Pericardium fibroblast (primary cell): ENCODE measurements at places on chromosomes 3 and 15. TPM values are rescaled to one million over a fixed set of nuclear protein-coding genes. Genes with fewer than 3 reads are reported as not detected.

IMPG2 gene
- total RNA-seq, result under 0.01 and 0.17 TPM in 2 replicates

GP5 gene
- under 0.01 TPM in 1 of 2 replicates, not detected in the other for total RNA-seq

PEAK1 gene
- total RNA-seq, result 44.0 and 55.2 TPM in 2 replicates

LMCD1 gene
- 166 and 360 TPM in 2 replicates for total RNA-seq

FBXW12 gene
- not detected in 2 replicates for total RNA-seq

KBTBD13 gene
- not detected in 2 replicates for total RNA-seq

GUCA1C gene
- total RNA-seq, result not detected in 2 replicates

HRG gene
- total RNA-seq, result not detected in 2 replicates

CPEB1 gene
- total RNA-seq, result 3.3 and 4.2 TPM in 2 replicates

ACAP2 gene
- total RNA-seq, result 29.4 and 33.4 TPM in 2 replicates

SCN5A gene
- 0.35 and 0.51 TPM in 2 replicates for total RNA-seq

CHRD gene
- 1.5 and 5.1 TPM in 2 replicates for total RNA-seq

MESP1 gene
- total RNA-seq, result 0.23 and 0.26 TPM in 2 replicates

SEC22C gene
- 42.5 and 52.7 TPM in 2 replicates for total RNA-seq

AZI2 gene
- total RNA-seq, result 58.9 and 133 TPM in 2 replicates

C2CD4A gene
- 0.12 TPM in 1 of 2 replicates, not detected in the other for total RNA-seq

EOMES gene
- total RNA-seq, result 0.09 and 0.35 TPM in 2 replicates

TEX55 gene
- not detected in 2 replicates for total RNA-seq

RBM5 gene
- total RNA-seq, result 67.0 and 69.3 TPM in 2 replicates

ADAMTS17 gene
- total RNA-seq, result 1.5 and 2.1 TPM in 2 replicates

TXNRD3 gene
- total RNA-seq, result 9.0 and 10.6 TPM in 2 replicates

COLQ gene
- total RNA-seq, result 0.09 and 0.23 TPM in 2 replicates

PCNP gene
- total RNA-seq, result 36.4 and 48.8 TPM in 2 replicates

C3orf80 gene
- not detected in 2 replicates for total RNA-seq

GOLGA8Q gene
- not detected in 2 replicates for total RNA-seq

ZNF385D gene
- total RNA-seq, result 0.60 and 0.70 TPM in 2 replicates

VIPR1 gene
- total RNA-seq, result 0.09 and 0.35 TPM in 2 replicates

ARGFX gene
- total RNA-seq, result not detected in 2 replicates

PIERCE2 gene
- 1.2 and 2.6 TPM in 2 replicates for total RNA-seq

PSTPIP1 gene
- 0.23 and 0.85 TPM in 2 replicates for total RNA-seq

GPX1 gene
- 288 and 296 TPM in 2 replicates for total RNA-seq

MRAS gene
- 16.9 and 30.6 TPM in 2 replicates for total RNA-seq

ANKRD63 gene
- total RNA-seq, result not detected in 2 replicates

KLF15 gene
- 28.6 and 40.0 TPM in 2 replicates for total RNA-seq

IQCF5 gene
- not detected in 2 replicates for total RNA-seq

CCR1 gene
- not detected in 2 replicates for total RNA-seq

IGDCC3 gene
- total RNA-seq, result 0.26 TPM in 1 of 2 replicates, not detected in the other

ARHGEF26 gene
- 4.9 and 7.4 TPM in 2 replicates for total RNA-seq

PHLDB2 gene
- total RNA-seq, result 49.6 and 51.0 TPM in 2 replicates

LINGO1 gene
- 0.09 and 3.0 TPM in 2 replicates for total RNA-seq

OR5AC2 gene
- total RNA-seq, result not detected in 2 replicates

ACP3 gene
- 2.3 and 3.3 TPM in 2 replicates for total RNA-seq

SERINC4 gene
- total RNA-seq, result not detected in 2 replicates

FOXL2NB gene
- total RNA-seq, result not detected in 2 replicates

SPINK8 gene
- total RNA-seq, result not detected in 2 replicates

SLC12A8 gene
- total RNA-seq, result 28.5 and 35.6 TPM in 2 replicates

ZPLD1 gene
- not detected in 2 replicates for total RNA-seq

COL7A1 gene
- 11.7 and 14.5 TPM in 2 replicates for total RNA-seq

SLC38A3 gene
- total RNA-seq, result not detected in 2 replicates

GREM1 gene
- 3.6 and 15.3 TPM in 2 replicates for total RNA-seq

GHSR gene
- total RNA-seq, result not detected in 2 replicates

GPR149 gene
- total RNA-seq, result not detected in 2 replicates

NEDD4 gene
- total RNA-seq, result 12.8 and 18.9 TPM in 2 replicates

CADM2 gene
- not detected in 2 replicates for total RNA-seq
